ENCODE measurements at places on chromosomes 12 and 14.

DNA sequence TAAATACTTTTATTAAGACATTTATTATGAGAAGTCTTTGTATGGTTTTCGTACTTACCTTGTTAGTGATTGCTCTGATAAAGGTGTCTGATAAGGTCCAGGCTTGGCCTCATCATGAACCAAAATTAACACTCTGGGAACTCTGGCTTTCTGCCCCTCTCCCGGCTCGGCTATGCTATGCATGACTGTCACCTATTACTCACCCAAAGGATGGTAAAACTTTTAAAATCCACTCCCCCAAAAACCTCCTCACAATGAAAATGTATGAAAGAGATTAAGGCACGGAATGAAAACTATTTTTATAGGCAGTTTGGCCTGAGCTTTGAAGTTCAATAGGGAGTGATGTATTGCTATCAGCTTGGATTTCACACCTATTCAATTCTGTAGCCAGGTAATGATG lies 217.3 kb upstream of the TBX3 start:
- DNase-seq: no peak

DNA sequence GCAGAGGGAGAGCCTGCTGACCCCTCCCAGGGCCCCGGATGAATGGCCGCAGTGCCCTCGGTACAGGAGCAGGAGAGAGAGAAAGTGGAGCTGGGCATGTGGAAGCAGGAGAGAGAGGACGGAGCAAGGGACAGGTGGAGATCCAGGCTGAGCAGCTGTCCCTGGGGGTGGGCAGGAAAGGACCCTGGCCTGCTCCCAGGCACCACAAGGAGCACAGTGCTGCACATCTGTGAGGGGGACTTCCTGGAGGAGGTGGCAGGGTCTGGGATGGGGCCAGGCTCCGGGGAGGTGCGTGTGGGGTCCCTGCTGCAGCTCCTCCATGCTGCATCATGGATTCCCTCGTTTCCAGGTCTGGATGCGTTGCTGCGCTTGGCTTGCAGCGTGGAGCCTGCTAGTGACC lies 13.0 kb upstream of the DLK1 start:
- no peak for DNase-seq

- DNase-seq: no peak
These were observed 134.1 kb downstream of the TPH2 start for GRCh38 chr12:72072592-72073212.

DNA sequence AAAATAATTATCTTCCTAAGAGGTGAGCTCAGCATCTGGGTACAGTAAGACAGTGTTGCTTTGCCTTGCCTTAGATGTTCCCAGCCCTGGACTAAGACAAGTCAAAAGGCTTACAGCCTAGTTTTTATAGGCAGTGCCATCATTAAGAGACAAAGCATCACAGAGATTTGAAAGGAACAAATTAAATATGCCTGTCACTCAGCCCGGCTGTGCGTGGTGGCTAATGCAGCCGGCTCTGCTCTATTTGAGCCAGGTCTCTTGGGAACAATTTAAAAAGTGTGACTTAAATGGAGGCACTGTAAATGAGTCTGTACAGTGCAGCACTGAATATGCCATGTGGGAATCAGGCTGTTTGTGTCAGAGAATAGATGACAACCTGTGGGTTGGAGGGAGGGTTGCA lies 1687.4 kb upstream of the FLRT2 start:
- DNase-seq: no peak

- no peak for DNase-seq
These were observed 29.1 kb upstream of the PTPRB start for GRCh38 chr12:70666364-70666763.

DNA sequence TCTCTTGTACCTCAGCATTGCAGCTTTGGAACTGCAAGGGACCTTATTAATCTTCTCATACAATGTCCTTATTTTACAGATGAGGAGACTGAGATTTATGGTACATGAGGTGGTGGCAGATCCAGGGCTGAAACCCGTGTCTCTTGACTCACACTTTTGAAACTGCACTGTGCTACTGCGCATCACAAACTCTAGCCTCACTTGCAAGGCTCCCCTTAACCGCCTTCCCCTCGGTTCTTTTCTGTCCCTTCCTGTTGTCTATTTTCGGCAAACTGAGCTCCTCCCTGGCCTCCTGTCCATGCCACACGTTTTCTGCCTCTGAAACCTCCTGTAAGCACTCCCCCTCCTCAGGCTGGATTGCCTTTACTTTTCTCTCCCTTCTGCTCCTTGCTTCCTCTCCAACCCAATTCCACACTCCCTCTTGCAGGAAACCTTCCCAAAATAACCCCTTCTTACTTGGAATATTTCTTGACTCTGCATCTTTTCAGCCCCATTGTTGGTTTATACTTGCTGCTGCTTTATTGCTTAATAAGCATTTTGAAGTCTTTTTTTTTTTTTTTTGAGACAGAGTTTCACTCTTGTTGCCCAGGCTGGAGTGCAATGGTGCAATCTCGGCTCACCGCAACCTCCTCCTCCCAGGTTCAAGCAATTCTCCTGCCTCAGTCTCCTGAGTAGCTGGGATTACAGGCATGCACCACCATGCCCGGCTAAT lies 72.4 kb upstream of the CISTR start:
- no peak for DNase-seq

GRCh38 chr12:30969606-30970395 lies 43.3 kb downstream of the TSPAN11 start:
- no peak for DNase-seq

- DNase-seq: peak; percentile 13
These were observed 127.0 kb upstream of the RPH3A start for GRCh38 chr12:112664569-112664968.

DNA sequence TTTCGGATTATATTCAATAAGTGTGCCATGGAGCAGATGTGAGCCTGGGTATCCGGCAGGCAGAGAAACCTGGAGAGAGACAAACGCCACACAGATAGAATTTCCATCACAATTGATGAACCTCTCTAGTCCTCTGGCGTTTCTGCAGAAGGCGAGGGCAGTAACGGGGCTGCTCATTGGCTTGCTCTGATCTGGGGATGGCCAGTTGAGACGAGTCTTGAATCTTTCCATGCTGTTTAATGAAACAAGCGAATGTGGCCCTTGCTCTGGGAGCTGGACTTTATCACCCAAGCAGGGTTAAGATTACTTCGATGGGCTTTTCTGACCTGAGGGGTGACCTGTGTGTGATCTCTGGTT lies 42.4 kb upstream of the CLMN start:
- no peak for DNase-seq

DNA sequence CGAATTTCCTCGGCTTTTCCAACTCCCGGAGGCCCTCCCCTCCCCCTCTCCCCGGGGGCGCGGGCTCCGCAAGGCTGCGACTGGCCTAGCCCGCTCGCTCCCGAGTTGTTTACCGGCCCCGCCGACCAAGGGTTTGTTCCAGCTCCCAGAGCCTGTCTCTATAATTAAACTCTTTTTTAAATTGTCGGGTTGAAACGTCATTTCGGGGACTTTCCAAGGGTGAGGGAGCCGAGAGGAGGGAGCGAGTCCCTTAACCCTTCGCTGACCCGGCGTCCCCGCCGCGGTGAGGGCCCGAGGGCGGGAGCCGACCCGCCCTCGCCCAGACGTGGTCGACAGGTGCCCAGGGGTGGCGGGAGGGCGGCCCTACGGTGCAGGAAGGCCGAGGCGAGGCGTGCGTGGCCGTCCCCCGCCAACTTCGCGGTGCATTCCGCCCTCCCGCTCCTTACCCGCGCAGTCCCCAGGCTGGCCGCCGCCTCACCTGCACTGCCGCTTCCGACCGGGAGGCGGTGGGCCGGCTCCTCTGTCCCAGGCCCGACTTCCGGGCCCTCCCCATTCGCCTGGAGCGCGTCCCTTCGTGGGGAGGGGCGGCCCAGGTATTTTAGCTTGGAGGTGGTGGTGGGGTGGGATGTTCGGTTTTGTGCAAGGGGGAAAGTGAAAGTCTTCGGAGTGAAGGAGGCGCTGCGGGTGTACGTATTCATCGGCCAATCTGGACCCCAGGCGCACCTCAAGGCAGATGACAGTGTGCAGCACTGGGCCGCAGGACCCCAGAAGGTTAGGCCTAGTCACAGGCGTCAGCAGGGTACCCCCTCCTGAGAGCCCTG lies 2.9 kb upstream of the ZFP36L1 start:
- peak; percentile 78 for DNase-seq

GRCh38 chr14:105489542-105490266 lies 1.3 kb upstream of the TEDC1 start:
- DNase-seq: peak; percentile 78

DNA sequence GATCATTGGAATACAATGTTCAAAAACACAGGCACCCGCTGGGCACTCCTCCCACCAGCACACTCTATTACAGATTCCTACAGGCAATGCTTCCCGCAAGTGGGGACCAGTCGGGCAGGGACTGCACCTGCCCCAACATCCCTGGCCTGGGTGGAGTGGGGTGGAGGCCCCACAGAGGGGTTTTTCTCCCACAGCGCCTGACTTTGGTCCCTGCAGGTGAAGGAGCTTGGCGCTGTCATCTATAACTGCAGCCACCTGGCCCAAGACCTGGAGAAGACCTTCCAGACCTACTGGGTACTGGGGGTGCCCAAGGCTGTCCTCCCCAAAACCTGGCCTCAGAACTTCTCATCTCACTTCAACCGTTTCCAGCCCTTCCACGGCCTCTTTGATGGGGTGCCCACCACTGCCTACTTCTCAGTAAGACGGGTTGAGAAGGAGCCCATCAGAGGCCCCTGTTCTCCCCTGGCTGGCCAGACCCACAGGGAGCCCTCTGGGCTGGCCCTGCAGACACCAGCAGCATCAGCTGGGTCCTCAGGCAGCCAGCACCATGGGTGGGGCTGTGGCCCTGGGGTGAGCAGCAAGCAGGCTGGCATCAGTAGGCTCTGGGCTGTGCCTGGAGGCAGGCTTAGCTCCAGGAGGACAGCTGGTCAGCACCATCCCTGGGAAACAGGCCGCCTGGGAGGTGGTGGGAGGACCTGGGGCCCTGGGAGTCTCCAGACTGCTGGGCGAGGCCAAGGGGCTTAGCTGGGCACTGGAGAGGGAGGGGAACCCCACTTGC lies 6.0 kb downstream of the PLD4 start:
- DNase-seq: no peak

- DNase-seq: no peak
These were observed 36.1 kb downstream of the TBC1D30 start for GRCh38 chr12:64860446-64860998.

DNA sequence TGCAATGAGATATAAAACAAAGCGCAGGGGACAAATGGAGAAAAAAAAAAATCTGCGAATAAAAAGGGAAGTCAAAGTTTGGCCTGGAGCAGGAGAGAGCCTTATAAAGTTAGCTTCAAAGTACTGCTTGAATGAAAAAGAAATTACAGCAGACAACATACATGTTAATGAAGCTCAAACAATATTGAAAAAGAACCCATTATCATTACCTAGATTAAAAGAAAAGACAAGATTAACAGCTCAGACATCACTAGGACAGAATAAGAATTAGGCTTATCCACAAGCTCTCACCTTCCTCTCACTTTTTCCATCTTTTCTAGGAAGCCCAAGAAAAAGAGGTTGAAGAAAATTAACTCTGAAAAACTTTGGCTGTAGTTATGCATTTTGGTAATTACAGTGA lies 503.5 kb downstream of the ETNK1 start:
- no peak for DNase-seq

DNA sequence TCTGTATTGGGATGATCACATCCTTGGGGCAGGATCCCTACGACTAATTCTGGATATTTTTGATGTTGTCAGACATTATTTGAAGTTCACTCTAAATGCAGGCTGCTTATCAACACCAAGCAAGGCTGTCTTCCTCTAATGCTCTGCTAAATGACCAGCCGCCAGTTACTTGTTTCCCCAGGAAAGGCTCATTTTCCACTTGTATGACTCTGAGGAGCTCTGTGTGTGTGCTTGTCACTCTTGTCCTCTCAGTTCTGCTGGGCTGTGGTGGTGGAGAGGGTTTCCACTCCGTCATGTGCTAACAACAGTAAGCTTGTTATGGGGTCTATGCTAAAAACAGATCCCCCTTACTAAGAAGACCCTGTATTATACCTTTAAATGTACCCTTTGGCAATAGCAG lies 42.1 kb downstream of the ATL1 start:
- DNase-seq: no peak

DNA sequence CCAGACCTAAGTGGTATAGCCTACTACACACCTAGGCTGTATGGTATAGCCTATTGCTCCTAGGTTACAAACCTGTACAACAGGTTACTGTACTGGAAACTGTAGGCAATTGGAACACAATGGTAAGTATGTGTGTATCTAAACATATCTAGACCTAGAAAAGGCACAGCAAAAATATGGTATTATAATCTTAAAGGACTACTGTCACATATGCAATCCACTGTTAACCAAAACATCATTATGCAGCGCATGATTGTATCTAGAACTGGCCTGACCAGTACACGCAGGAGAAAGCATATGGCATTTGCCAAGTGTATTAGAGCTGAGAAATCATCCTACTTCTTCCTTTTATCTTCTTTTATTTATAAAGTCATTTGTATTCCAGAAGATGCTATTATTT lies 75.5 kb downstream of the SLC8A3 start:
- DNase-seq: no peak

GRCh38 chr12:14260011-14260993 lies 105.2 kb upstream of the ATF7IP start:
- DNase-seq: peak; percentile 95

DNA sequence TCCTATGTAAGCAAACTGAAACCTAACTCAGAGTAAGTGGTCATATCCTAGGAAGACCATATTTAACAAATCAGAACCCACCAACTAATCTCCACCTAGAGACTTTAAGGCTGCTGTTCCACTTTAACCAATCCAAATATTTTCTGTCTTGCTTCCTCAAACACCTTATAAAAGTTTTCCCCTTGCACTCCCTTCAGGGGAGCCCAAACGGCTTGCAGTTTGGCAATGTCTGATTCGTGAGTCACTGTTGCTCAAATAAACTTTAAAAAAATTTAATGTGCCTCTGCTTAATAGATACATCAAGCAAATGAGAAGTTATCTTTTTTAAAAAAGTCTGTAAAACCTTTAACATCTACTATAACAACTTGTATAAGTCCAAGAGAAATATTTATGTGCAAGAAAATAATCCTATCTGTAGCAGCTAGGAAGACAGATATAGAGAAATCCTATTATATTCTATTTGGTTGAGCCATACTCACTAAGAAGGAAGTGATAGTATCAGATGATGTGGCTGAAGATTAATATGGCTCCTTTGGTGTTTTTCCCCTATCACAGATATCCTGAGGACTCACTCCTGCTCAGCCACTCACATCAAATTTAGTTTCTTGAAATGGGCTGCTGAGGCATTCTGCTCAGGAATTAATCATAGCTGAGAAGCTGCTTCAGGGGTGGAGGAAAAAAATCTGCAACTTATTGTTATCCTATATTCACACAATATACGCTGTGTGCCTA lies 65.1 kb upstream of the DUSP6 start:
- DNase-seq: no peak

GRCh38 chr12:79547735-79548609 lies 142.8 kb downstream of the PAWR start:
- peak; percentile 75 for DNase-seq

GRCh38 chr12:44331269-44331668 lies 495.4 kb downstream of the TMEM117 start:
- no peak for DNase-seq

- no peak for DNase-seq
These were observed 219.8 kb upstream of the CDKN3 start for GRCh38 chr14:54177019-54177418.

DNA sequence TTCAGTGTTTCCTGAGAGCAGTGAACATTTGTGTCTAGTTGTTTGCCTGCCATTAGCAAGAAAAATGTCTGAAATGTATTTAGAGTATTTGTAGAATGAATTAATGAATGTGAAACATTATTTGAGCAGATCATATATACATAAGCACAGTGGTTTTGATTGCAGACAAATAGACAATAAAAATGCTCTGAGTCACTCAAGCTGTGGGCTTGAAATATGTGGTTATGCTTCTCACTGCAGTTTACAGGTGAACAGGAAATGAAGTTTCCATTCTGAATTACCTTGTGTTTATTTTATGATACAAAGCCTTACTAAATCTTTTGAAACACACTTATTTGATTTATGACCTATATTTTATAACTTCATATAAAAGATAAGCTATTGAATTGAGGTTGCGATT lies 827.7 kb downstream of the TMTC2 start:
- no peak for DNase-seq
